B cell (primary cell): ENCODE measurements at places on chromosomes 2 and 18.
A peak's percentile ranks its signal among the peaks of the same experiment; 100 is the strongest.

DNA sequence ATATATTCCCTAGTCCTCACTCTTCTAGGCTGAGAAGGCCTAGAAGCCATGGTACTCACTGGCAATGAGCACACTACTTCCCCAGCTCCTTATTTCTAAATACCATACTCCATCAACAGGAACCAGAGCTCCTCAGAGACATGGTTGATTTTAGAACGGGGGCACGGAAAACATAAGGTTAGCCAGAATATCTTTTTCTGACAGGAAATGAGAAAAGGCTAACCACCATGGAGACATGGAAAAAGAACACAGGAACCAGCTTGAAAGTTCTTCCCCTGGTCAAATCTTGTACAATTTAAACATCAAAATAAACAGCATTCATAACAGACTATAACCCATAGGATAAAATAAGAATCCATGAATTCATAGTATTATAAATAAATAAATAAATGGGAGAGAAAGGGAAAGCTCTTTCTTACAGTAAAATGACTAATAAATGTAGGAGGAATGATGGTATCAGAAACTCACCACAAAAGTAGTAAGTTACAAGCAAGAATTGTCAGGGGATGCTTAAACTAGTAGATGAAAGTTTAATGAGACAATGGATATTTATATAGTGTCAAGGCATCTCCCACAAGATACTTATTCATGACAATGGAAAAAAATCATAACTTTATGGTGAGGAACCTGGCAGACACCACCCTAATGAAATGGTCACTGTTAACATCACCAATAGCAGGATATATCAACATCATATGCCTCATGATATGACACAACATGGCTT lies 20.6 kb upstream of the GCC2 start:
- DNase-seq, result no peak

- no peak for DNase-seq
Observed at GRCh38 chr2:226477221-226478108, 322.2 kb downstream of the IRS1 start.

DNA sequence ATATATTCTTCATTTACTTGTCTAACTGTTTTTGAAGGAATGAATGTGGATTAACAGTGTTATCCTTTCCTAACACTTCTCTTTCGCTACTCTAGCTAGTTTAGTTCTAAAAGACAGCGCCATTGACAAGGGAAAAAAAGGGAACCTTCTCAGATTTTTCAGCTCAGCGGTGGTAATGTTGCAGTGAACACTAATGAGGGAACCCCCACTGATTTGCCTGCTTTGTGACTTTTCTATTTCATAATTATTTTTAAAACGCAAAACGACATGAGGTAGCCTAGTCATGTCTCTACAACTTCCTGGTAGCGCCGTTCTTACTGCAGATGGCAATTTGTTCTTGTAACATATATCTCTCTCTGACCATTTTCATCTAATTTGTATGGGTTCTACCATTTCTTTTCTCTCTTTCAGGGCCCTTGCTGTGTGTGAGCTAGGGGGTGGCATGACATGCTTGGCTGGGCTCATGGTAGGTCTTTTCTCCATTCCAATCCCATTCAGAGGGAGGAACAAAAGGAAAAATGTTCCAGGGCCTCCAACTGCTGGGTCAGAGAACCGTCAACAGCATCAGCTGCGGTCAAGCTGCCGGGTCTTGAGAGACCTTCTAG lies 235.5 kb upstream of the SIX3 start:
- DNase-seq, result no peak

DNA sequence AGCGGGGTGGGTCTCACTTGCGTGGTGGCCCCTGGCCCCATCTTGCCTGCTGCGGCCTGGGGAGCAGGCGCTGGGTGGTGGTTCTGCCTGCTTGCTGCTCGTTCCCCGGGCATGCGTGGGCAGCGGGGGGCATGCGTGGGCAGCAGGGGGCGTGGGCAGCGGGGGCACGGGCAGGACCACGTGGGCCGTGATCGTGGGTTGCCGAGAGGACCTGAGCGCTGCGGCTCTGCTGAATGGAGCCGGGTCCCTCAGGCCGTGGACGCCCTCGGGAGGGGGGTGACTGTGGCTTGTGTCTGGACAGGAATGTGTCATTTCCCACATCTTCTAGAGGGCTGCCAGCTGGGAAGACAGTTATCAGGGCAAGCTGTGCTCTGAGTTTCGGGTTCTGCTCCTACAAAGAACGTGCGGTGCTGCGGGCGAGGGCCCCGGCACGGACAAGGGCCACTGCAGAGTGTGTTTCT lies 8.3 kb upstream of the GAL3ST2 start:
- DNase-seq, result no peak

- DNase-seq, result no peak
Observed at GRCh38 chr2:35783723-35784122, 571.9 kb upstream of the CRIM1 start.

- no peak for DNase-seq
Observed at GRCh38 chr2:153891051-153891450, 19.3 kb downstream of the GALNT13 start.

- no peak for DNase-seq
Observed at GRCh38 chr2:48725696-48726494, 29.6 kb downstream of the LHCGR start.

- no peak for DNase-seq
Observed at GRCh38 chr2:8569332-8569930, 112.4 kb upstream of the ID2 start.

GRCh38 chr2:232030229-232030628 lies 68.7 kb downstream of the DIS3L2 start:
- DNase-seq, result no peak

DNA sequence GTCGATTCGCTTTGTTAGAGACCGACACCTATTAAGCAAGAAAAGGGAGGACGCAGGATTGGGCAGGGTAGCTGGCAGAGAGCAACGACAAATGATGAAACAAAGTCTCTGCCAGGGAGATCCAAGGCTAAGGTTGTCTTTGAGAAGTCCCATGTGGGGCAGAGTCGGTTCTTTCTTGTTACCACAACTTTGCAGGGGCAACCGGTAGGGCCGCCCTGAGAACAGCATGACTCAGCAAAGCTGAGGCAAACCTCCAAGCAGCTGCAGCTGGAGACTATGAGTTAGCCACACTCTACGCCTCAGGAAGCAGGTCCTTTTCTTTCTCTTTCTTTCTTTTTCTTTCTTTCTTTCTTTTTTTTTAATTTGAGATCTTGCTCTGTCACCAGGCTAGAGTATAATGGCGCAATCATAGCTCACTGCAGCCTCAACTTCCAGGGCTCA lies 452.3 kb upstream of the ID2 start:
- DNase-seq, result no peak

- DNase-seq, result no peak
Observed at GRCh38 chr2:216905649-216906329, 45.9 kb upstream of the TNP1 start.

DNA sequence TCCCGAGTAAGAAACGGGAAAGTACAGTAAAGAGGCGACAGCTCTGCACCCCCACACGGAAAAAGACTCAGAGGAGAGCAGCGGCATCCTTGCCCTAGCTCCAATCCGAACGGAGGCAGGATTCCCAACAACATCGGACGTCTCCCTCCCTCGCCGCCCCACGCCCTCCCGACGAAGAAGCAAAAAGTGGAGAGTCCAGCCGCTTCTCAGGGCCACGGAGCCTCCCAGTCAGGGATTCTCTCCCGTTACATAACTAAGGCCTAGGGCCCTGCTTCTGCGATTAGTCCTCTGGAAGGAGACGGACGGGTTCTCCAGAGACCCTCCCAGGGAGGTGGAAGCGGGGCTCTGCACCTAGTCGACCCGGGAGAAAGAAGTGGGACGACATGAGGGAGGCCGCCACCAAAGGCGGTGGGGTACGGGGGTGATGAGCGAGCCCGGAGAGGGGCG lies 587 bp downstream of the SUMO1 start:
- no peak for DNase-seq

- DNase-seq, result peak; percentile 58
Observed at GRCh38 chr2:101806123-101806522, 108.6 kb downstream of the MAP4K4 start.

DNA sequence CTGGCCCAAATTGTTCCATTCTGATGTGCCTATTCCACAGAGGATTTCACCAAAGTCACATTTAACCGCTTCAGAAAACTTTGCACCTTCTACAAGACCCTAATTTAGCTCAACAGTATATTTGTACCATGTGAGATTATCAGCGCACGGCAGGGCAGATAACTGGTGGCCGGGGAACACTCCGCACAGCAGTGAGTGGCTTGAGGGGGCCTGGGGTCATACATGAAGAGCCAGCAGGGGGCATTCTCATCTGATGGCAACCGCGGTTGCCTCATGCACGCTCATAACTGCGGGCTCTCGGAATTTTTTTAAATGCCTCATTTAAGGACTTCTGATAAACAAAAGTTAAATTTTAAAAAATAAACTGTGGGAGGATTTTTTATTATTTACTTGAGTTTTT lies 84.1 kb downstream of the BIN1 start:
- DNase-seq, result no peak

GRCh38 chr2:176126929-176127773 lies 2.4 kb upstream of the HOXD8 start:
- peak; percentile 75 for DNase-seq

DNA sequence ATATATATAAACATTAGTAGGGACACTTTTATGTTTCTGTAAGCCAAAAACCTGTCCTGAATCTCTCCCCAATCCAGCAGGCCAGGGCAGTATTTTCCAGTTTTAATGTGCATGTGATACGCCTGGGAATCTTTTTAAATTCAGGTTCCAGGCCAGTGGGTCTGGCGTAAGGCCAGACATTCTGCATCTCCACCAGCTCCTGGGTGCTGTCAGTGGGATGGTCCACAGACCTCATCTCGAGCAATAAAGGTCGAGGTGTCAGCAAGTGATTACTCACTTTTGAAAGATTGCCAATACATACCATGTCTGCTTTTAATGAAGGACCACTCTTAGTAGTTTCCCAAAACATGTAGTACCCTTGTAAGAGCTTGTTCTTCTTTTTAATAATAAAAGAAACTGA lies 189.9 kb upstream of the SH3BP4 start:
- no peak for DNase-seq

DNA sequence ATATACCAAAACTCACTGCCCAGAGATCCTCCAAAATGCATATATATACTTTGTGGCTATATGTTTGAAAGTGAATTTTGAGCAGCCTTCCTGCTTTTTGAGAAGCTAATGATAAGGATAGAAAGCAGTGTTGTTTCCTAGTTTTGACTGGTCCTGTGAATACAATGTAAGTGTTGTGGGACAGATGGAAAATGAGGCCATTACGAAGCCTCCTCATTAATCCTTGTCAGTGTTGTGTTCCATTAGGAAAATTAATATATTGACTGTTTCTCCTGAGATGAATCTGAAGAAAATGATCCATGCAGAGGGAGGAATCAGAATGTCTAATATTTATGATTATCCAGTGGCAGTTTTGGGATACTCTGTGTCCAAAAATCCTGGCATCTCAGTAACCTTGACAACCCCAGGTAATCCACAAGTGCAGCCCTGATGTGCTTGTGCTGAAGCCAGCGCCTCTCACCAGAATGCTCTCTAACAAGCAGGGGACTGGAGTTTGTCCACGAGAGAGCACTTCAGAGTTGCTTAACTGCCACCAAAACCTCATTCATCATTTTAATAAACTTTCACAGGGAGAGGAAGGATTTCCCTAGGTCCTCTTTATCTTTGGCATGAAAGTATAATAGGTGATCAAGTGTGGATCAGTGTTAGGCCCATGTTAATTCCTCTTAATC lies 418.6 kb downstream of the CMPK2 start:
- no peak for DNase-seq

- DNase-seq, result no peak
Observed at GRCh38 chr2:28465148-28465885, 30.5 kb upstream of the PLB1 start.

GRCh38 chr18:62852851-62853250 lies 137.5 kb downstream of the PHLPP1 start:
- no peak for DNase-seq

DNA sequence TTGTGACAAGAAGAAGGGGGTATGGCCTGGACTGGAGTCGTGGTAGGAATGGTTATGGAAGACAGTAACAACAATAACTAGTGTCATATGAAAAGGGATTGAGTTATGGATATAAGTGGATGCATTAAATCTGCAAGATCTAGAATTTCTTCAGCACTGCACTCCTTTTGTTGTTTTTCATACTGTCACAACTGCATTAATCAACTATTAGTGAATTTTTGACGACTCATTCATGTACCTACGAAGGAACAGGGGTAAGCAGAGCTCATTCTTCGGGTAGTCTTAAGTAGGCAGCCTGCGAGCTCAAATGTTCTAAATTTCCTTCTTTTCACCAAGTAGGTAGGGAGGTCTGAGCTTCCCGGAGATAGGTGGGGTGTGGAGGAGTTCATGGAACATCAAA lies 109.7 kb upstream of the UPP2 start:
- DNase-seq, result no peak

GRCh38 chr2:159609811-159610549 lies 6.4 kb downstream of the BAZ2B start:
- no peak for DNase-seq

GRCh38 chr2:143334837-143335236 lies 205.6 kb downstream of the ARHGAP15 start:
- no peak for DNase-seq

DNA sequence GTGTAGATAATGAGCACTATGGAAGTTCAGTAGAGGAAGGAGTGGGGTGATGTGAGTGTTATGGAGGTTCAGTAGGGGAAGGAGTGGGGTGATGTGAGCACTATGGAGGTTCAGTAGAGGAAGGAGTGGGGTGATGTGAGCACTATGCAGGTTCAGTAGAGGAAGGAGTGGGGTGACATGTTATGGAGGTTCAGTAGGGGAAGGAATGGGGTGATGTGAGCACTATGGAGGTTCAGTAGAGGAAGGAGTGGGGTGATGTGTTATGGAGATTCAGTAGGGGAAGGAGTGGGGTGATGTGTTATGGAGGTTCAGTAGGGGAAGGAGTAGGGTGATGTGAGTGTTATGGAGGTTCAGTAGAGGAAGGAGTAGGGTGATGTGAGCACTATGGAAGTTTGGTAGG lies 116.3 kb upstream of the SMAD7 start:
- no peak for DNase-seq

DNA sequence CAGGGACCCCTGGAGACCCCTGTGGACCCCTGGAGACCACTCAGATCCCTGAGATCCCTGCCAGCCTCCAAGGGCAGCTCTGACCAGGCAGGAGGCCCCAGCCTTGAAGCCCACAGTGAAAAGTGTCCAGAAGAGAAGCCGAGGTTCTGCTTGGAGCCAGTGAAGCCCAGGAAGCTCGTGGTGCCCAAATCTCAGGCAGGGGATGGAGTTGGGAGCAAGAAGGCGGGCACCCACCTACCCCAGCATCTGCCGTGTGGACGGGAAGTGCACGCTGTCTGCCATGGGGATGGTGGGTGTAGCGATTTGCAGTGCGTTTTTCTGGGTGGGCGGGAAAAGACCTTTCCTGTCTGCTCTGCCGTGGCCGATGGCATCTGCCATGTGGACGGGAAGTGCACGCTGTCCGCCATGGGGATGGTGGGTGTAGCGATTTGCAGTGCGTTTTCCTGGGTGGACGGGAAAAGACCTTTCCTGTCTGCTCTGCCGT lies 120.6 kb upstream of the CTDP1 start:
- DNase-seq, result no peak
